ENCODE measurements at places on chromosomes 2 and 18.
A peak's percentile ranks its signal among the peaks of the same experiment; 100 is the strongest.

- DNase-seq: no peak
These were observed 42.6 kb downstream of the CMPK2 start for GRCh38 chr2:6823111-6823510.

DNA sequence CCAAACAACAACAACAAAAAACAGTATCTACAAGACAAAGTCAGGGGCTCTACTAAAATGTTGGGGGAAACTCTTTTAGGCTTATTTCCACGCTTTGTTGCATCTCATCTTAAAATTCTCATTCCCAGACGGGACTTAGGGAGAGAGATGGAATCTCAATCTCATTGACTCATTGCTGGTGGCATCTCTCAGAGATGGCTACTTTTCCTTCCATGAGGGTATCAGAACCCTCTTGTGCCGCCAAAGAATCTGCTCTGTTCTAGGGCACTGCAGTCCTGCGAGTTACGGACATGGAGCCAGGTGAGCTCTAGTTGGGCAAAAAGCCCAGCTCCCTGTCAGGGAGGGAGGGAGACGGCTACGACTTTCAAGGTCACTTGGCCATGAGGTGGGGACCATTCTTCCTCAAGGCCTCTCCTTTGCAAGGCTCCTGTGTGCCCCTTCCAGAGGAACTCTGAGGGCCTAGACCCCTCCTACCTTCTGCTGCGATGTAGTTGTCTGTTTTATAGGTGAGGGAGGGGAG, 68.0 kb downstream of the MYCN start:
- no peak for DNase-seq

- DNase-seq: no peak
These were observed 2.7 kb downstream of the AGXT start for GRCh38 chr2:240871071-240871958.

- DNase-seq: no peak
These were observed 138.1 kb downstream of the KCNJ3 start for GRCh38 chr2:154836632-154837031.

DNA sequence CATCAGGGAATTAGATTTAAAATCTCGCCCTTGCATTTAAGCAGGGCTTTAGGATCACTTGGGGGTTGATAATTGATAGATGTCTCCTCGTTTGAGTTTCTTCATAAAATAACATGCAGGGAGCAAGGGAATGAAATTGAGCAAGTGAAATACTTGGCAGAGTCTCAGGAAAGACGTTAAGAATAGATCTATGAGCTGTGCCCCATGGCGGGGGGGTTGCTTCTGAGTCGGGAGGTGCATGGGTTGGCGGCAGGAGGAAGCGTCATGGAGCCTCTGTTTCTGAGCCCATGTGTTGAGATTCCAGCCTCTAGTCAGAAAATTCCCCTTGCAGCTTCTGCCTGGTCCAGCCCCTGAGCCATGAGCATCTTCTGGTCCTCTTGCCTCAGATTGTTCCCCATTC, 82.0 kb downstream of the APOB start:
- no peak for DNase-seq

- DNase-seq: no peak
These were observed 402.3 kb upstream of the SLC14A2 start for GRCh38 chr18:45213040-45213333.

DNA sequence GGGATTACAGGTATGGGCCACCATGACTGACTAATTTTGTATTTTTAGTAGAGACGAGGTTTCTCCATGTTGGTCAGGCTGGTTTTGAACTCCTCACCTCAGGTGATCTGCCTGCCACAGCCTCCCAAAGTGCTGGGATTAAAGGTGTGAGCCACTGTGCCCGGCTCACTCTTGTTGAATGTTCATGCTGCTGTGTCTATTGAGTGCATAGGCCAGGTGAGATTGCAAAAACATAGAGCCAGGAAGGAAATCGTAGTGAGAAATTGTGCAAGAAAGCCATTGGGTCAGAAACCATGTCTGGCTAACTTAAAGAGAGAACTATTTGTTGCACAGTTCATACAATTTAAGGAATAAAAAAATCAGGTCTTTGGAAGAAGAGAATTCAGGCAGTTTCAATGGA, 45.5 kb upstream of the FZD5 start:
- no peak for DNase-seq

DNA sequence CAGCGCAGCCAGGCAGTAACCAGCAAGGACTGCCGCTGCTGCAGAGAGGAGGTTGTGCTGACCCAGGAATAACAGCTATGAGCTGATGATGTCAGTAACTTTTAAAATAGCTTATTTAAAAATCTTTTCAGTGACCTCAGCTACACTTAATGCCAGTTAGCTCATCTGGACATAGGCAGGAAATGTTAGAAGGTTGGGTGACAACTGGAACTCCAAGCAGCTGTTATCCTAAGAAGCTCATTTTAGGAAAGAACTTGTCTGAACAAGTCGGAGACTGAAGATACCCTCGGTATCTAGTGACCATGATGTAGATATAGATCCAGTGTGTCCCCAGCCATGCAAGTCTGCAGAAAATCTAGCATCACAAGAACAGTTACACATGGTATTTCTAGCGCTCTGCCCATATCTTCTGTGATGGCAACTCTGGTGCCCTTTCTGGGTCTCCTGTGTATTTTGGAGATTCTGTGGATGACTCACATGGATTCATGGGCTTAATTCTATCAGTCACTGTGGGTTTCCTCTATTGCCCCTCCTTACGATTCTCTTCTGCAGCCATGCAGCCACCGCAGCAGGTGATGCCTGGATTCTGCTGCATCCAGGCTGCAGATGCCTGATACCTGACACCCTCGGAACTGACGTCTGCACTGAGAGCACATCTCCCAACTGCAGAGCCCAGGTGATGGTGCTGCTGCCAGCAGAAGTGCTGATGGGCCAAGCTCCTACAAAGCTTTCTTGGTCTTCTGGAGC, 19.8 kb upstream of the PLEK start:
- DNase-seq: no peak

GRCh38 chr18:78305789-78306188, 673.8 kb upstream of the SALL3 start:
- DNase-seq: no peak

DNA sequence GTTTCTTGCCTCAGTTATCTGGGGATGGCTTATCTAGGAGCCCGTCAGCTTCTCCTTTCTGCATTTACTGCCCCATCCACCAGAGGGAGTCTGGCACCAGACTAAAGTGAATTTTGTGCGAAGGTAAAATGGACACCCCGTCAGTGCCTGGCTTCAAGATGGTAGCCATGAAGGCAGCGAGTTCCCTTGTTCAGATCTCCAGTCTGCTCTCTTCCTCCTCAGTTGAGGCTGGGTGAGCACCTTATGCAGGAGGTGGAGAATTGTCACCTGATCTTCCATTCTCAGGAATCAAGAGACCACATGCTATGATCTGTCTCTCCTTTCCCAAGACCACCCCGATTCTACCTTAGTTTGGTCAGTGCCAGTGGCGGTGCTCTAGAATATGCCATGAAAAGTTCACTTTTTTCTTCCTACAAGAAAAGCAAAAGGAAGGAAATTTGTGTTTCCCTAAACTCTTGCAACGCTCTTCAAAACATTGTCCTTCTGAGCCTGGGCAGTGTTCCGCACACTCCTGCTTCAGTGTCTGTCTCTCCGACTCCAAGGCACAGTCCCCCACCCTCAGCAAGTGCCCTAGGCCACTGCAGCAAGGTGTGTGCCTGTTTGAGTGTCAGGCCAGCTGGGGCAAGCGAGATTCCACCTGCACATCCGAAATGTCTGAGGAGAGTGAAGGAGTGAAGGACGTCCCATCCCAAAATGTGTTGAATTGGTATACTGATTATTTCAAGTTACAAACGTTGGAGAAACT, 168.6 kb downstream of the SS18 start:
- peak; percentile 81 for DNase-seq

DNA sequence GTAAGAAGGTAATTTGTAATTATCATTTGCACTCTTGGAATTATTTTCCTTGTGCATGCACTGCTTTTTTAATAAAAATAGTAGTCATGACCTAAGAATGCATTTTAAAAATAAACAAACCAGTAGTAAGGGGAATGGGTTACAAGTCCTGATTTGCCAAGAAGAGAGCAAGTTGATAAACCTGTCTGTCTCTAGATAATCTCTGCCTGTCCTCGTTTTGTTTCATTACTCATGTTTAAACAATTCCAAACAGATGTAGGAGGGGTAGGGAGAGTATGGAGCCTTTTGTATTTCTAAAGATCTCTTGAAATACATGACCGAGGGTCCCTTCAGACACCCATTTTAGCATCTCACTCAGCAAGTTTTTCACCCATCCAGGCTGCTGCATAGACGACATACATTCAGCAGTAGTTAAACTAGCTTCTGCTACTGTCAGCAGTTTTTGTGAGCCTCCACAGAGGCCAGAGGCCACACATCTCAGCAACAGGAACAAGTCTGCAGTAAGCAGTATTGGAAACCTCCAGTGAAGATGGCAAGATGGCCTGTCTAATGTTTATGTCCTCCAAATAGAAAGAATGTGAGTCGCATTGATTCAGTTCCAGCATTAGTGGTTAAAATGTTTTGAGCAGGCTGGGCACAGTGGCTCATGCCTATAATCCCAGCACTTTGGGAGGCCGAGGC, 2.3 kb upstream of the EXOC6B start:
- no peak for DNase-seq

DNA sequence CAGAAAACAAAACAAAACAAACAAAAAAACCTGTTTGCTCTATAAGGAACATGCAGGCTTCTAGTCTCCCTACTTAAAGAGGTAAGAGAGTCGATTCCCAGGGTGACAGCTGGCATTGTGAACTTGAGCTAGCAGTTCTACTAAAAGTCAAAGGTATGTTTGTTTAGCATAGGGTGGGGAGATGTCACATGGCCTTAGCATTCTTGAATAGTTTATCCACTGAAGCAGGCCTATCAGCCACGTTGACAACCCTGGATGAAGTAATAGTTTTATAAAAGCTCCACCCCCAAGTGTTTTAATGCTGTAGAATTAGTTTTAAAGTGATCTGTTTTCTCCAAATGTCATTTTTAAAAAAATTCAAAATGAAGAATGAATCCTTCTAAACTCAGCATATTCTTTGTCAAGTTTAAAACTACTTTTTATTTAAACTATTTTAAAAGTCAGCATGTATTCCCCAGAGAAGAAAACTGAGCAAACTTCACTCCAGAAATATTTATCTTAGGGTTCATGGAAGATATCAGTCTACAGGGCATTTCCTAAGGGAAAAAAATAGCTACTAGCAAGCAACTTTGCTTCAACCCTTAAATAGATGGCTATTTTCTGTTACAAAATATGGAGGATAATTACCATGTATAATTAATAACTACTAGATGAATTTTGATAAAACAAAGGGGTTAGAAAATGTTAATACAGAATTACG, 1.7 kb downstream of the MYOM1 start:
- no peak for DNase-seq
